ENCODE measurements at places on chromosomes 6 and 20. TPM values are rescaled to one million over a fixed set of nuclear protein-coding genes. Genes with fewer than 3 reads are reported as not detected.

DNA sequence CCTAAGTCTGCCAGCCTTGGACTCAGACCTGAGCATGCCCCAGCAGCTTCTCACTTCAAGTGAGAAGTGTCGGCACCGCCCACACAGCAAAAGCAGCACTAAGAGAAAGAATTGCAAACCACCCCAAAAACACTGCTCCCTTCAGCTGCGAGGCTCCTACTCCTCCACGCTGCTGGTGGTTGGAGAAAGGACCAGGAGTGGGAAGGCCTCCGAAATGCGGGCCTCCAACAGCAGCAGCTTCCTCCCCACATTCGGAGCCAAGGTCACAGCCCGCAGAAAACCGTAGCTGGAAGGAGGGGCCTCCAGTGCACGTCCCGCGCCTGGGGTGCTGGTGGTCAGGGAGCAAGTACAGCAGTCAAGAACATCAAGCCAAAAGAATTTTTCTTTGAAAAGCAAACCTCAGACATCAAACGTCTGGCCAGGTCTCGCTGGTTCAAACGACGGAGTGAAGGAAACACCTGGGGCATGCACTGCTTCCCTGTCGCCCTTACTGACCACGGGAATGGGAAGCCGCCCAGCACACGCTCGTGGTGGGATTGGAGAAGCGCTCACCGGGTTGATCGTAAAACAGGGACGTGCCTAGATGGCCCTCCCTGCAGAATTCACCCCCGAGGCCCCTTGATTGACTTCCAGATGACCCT, 185.6 kb upstream of the CST7 start:
- DNase-seq = no peak
- no peaks in the 10 kb centered on the region for H3K27me3 ChIP-seq
- no peaks in the 10 kb centered on the region for H3K36me3 ChIP-seq
- H3K4me1 ChIP-seq = no peaks in the 10 kb centered on the region

DNA sequence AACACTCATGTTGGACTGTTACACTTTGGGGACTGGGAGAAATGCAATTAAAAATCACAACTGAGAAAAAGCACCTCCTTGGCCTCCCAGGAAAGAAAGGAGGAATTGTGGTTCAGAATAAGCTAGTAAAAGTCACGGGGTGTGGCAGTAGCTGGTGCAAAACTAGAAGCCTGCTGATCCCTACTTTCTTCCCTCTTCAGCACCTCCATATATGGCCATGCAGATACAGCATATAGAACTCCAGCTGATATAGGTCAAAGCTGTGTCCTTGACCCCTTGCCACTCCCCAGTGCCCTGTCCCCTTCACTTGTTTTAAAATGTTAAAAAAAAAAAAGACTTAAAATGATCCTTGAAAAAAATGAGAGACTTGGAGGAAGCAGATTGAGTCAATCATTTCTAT, 5.5 kb upstream of the FLRT3 start:
- no peak overlapping the region for H3K4me3 ChIP-seq
- no peak for DNase-seq
- no peaks in the 10 kb centered on the region for H3K4me1 ChIP-seq
- H3K27ac ChIP-seq = no peak overlapping the region

GRCh38 chr6:157398151-157398550, 17.2 kb downstream of the ZDHHC14 start:
- H3K27me3 ChIP-seq = no peaks in the 10 kb centered on the region
- no peak overlapping the region for H3K27ac ChIP-seq
- peaks cover 1% of the 10 kb centered on the region for H3K36me3 ChIP-seq
- no peaks in the 10 kb centered on the region for H3K4me1 ChIP-seq
- DNase-seq = no peak

- H3K4me3 ChIP-seq = no peak overlapping the region
- no peak overlapping the region for H3K27ac ChIP-seq
- peaks cover 14% of the 10 kb centered on the region for H3K36me3 ChIP-seq
- H3K4me1 ChIP-seq = peaks cover 23% of the 10 kb centered on the region
Measured at GRCh38 chr6:26129656-26130055, 42.4 kb downstream of the HFE start.

GRCh38 chr6:133099573-133099972, 141.6 kb upstream of the EYA4 start:
- H3K4me3 ChIP-seq = no peak overlapping the region
- peak overlapping the region; percentile 46 for H3K27ac ChIP-seq
- no peaks in the 10 kb centered on the region for H3K27me3 ChIP-seq
- peak; percentile 19 for DNase-seq
- no peaks in the 10 kb centered on the region for H3K36me3 ChIP-seq
- peaks cover 14% of the 10 kb centered on the region for H3K4me1 ChIP-seq

- H3K27ac ChIP-seq = peak overlapping the region; percentile 88
- H3K27me3 ChIP-seq = no peaks in the 10 kb centered on the region
- no peaks in the 10 kb centered on the region for H3K36me3 ChIP-seq
- H3K4me3 ChIP-seq = no peak overlapping the region
Measured at GRCh38 chr20:19737025-19737424, 21.0 kb upstream of the RIN2 start.

DNA sequence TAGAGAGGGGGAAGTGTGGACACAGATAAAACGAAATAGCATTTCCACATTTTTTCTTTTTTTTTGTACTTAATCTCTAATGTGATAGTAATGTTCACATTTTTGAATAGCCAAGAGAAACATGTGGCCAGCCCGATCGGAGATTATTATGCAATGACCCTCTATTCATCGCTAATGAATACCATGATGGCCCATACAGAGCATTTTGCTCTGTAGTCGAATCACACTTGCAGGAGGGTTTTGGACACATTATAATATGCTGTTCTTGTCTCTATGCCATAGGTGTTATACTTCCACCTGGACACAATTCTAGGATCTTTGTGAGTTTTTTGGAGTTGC, 60.1 kb downstream of the MTHFD1L start:
- H3K27me3 ChIP-seq = no peaks in the 10 kb centered on the region
- peaks cover 30% of the 10 kb centered on the region for H3K36me3 ChIP-seq
- DNase-seq = no peak
- H3K4me3 ChIP-seq = no peak overlapping the region

- no peaks in the 10 kb centered on the region for H3K27me3 ChIP-seq
- no peaks in the 10 kb centered on the region for H3K4me1 ChIP-seq
- no peak for DNase-seq
- no peaks in the 10 kb centered on the region for H3K36me3 ChIP-seq
- no peak overlapping the region for H3K27ac ChIP-seq
Measured at GRCh38 chr20:39049148-39049547, 87.0 kb downstream of the DHX35 start.

GRCh38 chr6:129102741-129103140, 219.8 kb downstream of the LAMA2 start:
- no peak overlapping the region for H3K4me3 ChIP-seq
- H3K27me3 ChIP-seq = no peaks in the 10 kb centered on the region
- no peaks in the 10 kb centered on the region for H3K4me1 ChIP-seq
- no peaks in the 10 kb centered on the region for H3K36me3 ChIP-seq

DNA sequence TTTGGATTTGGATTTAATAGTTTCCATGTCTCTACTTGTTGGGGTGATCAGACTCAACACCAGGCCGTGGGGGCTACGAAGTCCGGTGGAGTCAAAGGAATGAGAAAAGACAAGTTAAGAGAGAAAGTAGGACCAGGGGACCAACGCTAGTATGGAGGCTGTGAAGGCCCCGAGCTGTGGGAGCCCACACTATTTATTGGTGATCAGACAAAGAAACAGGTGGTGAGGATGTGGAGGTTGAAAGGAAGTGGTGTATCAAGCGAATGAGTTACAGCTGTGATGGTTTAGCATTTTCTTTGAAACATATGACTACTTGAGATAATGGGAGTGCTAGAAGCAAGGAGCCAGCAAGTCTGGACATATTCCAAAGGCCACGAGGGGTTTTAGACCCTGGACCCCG, 62.4 kb downstream of the AKAP7 start:
- no peak overlapping the region for H3K27ac ChIP-seq
- no peaks in the 10 kb centered on the region for H3K27me3 ChIP-seq
- no peak overlapping the region for H3K4me3 ChIP-seq
- H3K36me3 ChIP-seq = no peaks in the 10 kb centered on the region
- DNase-seq = no peak

GRCh38 chr6:142871910-142872331, 73.1 kb downstream of the HIVEP2 start:
- peaks cover 26% of the 10 kb centered on the region for H3K4me1 ChIP-seq
- no peaks in the 10 kb centered on the region for H3K36me3 ChIP-seq
- H3K27ac ChIP-seq = peak overlapping the region; percentile 69

- H3K27me3 ChIP-seq = no peaks in the 10 kb centered on the region
- no peaks in the 10 kb centered on the region for H3K36me3 ChIP-seq
- no peak overlapping the region for H3K4me3 ChIP-seq
- H3K27ac ChIP-seq = no peak overlapping the region
Measured at GRCh38 chr6:92568541-92568940, 850.8 kb downstream of the EPHA7 start.

SNX5 gene
- 187 TPM for polyA plus RNA-seq

- no peaks in the 10 kb centered on the region for H3K27me3 ChIP-seq
- H3K4me1 ChIP-seq = no peaks in the 10 kb centered on the region
- DNase-seq = no peak
- H3K27ac ChIP-seq = peak overlapping the region; percentile 31
- no peak overlapping the region for H3K4me3 ChIP-seq
Measured at GRCh38 chr6:165178056-165178455, 131.3 kb downstream of the C6orf118 start.

- no peak overlapping the region for H3K27ac ChIP-seq
- H3K4me1 ChIP-seq = peaks cover 14% of the 10 kb centered on the region
- H3K27me3 ChIP-seq = no peaks in the 10 kb centered on the region
Measured at GRCh38 chr6:5540370-5540769, 279.1 kb downstream of the FARS2 start.

PRKN gene
- 0.19 TPM for polyA plus RNA-seq

ISM1 gene
- 2.2 TPM for polyA plus RNA-seq

ADGB gene
- polyA plus RNA-seq = not detected

DNA sequence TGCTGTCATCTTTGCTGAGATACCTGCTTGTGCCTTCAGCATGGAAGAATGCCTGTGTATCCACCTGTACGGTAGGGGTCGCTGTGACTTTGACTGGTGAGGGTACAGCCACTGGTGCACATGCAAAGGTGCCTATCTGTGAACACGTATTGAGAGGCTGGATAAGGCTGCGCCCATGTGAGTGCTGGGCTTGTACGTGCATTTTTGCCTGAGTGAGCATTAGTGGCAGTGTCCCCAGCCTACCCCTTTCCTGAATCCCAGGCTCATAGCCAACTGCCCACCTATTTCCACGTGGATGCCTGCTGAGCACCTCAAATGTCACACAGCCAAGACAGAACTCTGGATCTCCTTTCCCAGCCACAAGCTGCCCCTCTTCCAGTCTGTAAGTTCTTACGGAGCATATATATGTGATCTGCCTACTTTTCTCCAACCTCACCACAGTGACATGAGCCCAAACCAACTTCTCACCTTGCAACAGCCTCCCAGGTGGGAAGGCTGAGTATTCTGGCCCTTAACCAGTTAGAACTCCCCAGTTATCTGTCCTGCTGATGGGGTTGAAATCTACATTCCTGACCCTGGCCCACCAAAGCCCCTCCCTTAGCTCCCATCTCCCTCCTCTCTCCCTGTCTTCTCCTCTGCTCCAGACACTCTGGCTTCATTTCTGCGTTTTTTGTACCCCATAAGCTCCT, 1.1 kb upstream of the SLC2A10 start:
- no peak overlapping the region for H3K27ac ChIP-seq
- H3K27me3 ChIP-seq = peaks cover 35% of the 10 kb centered on the region
- DNase-seq = no peak

RIPOR2 gene
- polyA plus RNA-seq = 0.01 TPM

- H3K36me3 ChIP-seq = no peaks in the 10 kb centered on the region
- H3K4me1 ChIP-seq = no peaks in the 10 kb centered on the region
- peaks cover 4% of the 10 kb centered on the region for H3K27me3 ChIP-seq
- H3K4me3 ChIP-seq = no peak overlapping the region
- no peak overlapping the region for H3K27ac ChIP-seq
Measured at GRCh38 chr6:5950361-5950785, 56.4 kb downstream of the NRN1 start.

DNA sequence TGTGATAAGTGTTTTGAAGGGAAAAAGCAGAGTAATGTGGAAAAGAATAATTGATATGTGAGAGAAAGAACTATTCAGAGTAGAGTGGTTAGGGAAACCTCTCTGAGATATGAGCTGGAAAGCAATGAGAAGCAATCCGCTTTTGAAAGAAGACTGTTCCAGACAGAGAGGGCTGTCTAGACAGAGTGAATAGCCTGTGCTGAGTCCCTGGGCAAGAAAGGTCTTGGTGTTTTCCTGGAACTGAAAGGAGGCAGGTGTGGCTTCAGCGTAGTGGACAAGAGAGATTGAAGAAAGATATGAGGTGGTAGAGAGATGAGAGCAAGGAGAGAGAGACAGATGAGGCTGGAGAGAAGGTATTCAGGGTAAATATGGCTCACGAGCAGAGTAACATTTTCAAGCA, 190.8 kb downstream of the UBE3D start:
- DNase-seq = no peak
- no peak overlapping the region for H3K4me3 ChIP-seq
- H3K27ac ChIP-seq = no peak overlapping the region
- peaks cover 10% of the 10 kb centered on the region for H3K4me1 ChIP-seq
- no peaks in the 10 kb centered on the region for H3K36me3 ChIP-seq

DEFB132 gene
- not detected for polyA plus RNA-seq

DNA sequence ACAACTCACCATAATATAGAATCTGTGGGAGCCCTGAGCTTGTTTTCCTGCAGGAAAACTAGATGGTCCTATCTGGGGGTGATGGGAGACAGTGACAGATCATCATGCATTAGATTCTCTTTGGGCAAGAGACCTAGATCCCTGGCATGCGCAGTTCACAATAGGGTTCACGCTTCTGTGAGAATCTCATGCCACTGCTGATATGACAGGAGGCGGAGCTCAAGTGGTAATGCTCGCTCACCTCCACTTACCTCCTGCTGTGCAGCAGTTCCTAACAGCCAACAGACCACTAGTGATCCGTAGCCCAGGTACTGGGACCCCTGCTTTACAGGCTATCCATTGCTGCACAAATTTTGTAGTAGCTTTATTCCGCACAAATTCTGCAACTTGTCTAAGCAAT, 84.5 kb downstream of the HIVEP2 start:
- H3K4me1 ChIP-seq = no peaks in the 10 kb centered on the region
- no peak for DNase-seq
- no peaks in the 10 kb centered on the region for H3K36me3 ChIP-seq
- no peaks in the 10 kb centered on the region for H3K27me3 ChIP-seq

DNA sequence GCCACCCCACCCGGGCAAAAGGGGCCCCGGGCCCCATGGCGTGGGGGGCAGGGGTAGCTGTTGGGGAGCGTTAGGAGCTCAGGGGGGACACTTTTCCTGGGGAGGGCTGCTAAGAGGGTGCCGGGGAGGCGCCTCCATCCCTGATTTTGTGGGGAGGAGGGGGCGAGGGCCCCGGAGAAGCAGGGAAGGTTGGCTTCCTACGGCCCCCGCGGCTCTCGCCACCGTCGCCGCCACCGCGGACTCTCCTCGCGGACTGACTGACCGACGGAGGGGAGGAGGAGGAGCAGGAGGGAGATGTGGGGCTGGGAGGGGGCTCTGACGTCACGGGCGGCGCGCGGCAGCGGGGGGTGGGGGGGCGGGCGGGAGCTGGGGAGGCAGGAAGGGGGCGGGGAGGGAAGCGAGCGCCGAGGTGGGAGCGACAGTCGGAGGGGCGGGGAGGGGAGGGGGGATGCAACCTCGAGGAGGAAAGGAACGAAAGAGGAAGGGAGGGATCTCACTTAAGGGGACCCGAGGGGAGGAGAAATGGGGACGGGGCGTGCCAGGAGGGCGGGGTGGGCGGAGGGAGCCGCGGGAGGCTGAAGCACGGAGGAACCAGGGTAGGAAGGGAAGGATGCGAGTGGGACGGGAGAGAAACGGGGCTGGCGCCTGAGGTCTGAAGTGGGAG, 5.1 kb downstream of the GABBR1 start:
- DNase-seq = no peak
- H3K4me3 ChIP-seq = peak overlapping the region; percentile 32
- peaks cover 9% of the 10 kb centered on the region for H3K36me3 ChIP-seq
- H3K27ac ChIP-seq = no peak overlapping the region
- no peaks in the 10 kb centered on the region for H3K27me3 ChIP-seq

Measured in keratinocyte (primary cell).